LoVo (cell line): ENCODE measurements at places on chromosomes 11 and 22.

DNA sequence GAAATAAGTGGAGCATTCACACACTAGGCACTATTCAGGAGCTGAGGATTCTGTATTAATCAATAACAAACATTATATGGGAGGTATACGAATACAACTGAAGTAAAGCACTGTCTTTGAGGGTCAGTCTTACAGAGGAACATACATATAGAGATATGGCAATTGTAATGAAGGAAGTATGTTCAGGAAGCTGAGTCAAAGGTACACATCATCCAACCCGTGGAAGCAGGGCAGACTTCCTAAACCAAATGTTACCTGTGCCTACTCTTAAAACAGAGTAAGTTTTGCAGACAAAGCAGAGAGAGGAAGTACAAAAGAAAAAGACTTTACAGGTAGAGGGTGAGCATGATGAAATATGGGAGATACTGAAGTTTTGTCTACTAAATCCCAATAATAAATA lies 481.2 kb upstream of the ARHGAP42 start:
- no peak for DNase-seq

- peak; percentile 7 for DNase-seq
Measured at GRCh38 chr11:64638018-64638665, 47.1 kb downstream of the SLC22A12 start.

GRCh38 chr11:20563866-20564265 lies 35.5 kb upstream of the SLC6A5 start:
- no peak for DNase-seq

GRCh38 chr11:79200398-79201070 lies 240.3 kb downstream of the TENM4 start:
- no peak for DNase-seq

DNA sequence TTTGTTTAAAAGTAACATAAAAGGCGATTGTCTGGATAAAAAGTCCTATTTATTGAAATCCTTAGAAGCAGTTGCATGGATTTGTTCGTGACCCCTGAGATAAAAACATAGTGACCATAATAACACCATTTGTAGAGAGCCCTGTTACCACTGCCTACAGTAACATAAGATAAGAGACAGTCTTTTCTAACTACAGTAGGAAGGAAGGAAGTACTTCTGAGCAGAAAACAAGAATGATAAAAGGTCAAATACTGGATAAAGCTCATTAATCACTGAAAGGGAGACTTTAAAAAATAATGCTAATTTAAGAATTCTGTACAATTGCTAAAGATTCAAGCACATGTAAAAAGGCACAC lies 47.1 kb upstream of the SOX6 start:
- no peak for DNase-seq

DNA sequence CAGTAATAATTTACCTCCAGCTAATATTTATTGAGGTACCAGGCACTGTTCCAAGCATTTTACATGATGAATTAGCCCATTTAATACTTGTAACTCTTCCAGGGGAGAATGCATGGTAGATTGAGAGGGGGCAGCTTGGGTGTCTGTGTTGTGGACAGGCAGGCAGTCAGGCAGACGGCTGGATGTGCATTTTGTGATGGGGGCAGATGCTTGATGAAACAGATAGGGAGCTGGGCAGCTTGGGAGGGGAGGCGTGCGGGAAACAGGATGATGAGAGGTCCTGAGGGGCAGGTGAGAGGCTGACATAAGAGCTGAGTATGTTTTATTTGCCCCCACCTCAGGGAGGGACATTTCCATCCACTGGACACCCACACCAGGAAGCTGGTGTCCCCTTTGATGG lies 33.1 kb upstream of the SHISAL1 start:
- DNase-seq: no peak

GRCh38 chr11:43907028-43907975 lies 26.7 kb downstream of the ALKBH3 start:
- DNase-seq: no peak

GRCh38 chr11:8337130-8337795 lies 73.6 kb upstream of the LMO1 start:
- no peak for DNase-seq

GRCh38 chr11:8261291-8261690 lies 2.4 kb downstream of the LMO1 start:
- DNase-seq: no peak

DNA sequence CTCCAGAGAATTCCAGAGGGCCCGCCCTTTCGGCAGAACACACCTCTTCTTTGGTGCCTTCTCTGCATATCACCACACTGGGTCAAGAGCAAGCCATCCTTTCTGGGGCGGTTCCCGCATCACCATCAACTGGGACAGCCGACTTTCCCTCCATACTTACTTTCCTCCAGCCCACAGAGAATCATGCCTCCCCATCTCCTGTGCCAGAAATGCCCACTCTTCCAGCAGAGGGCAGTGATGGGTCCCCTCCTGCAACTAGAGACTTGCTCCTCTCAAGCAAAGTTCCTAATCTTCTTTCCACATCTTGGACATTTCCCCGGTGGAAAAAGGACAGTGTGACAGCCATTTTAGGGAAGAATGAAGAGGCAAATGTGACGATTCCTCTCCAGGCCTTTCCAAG lies 157.7 kb downstream of the C11orf91 start:
- peak; percentile 34 for DNase-seq

- DNase-seq: peak; percentile 74
Measured at GRCh38 chr11:93741882-93742226, 382 bp downstream of the C11orf54 start.

GRCh38 chr11:32374261-32374711 lies 61.1 kb downstream of the WT1 start:
- DNase-seq: peak; percentile 15

DNA sequence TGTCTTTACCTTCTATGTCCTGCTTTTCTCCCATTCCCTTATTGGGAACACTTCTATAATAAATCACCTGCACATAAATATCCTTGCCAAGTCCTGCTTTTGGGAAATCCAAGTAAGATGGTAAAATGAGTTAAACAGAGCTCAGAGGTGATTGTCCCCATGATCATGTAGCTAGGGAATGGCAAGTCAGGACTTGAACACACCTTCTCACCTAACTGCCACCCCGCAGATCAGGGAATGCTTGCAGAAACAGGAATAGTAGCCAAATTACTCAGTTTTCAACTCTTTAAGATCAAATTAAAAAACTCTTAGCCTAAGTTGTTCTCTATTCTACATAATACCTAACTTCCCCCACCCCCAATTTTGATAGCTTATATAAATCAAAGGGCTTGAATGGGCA lies 16.0 kb downstream of the OOSP3 start:
- DNase-seq: no peak

- no peak for DNase-seq
Measured at GRCh38 chr11:109956124-109956793, 136.9 kb upstream of the ZC3H12C start.

DNA sequence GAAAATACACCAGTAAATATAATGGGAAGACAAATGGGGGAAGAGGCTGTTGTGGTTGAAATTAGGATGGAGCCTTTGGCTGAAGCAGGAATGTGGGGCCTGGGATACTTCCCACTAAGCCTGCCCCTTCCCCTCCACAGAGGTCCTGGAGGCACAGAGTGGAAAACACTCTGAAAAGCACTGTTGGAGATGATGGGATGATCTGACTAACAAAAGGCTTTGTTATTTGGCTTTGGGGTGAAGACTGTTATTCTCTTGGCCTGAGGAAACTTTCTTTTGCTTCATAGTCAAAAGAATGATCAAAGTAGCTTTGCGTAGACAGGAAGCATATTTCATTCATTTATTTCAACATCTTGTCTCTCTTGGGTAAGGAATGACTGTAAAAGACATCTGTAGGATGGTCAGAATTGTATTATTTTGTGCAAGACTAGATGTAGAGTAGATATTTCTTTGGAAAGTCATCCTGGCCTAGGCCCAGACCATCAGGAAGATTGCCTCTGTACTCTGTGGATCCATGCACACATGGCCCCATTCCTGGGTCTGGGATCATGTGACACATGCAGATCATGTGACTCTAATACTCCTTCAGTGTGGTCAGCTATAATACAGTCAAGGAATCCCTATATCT lies 111.4 kb downstream of the SPON1 start:
- no peak for DNase-seq

DNA sequence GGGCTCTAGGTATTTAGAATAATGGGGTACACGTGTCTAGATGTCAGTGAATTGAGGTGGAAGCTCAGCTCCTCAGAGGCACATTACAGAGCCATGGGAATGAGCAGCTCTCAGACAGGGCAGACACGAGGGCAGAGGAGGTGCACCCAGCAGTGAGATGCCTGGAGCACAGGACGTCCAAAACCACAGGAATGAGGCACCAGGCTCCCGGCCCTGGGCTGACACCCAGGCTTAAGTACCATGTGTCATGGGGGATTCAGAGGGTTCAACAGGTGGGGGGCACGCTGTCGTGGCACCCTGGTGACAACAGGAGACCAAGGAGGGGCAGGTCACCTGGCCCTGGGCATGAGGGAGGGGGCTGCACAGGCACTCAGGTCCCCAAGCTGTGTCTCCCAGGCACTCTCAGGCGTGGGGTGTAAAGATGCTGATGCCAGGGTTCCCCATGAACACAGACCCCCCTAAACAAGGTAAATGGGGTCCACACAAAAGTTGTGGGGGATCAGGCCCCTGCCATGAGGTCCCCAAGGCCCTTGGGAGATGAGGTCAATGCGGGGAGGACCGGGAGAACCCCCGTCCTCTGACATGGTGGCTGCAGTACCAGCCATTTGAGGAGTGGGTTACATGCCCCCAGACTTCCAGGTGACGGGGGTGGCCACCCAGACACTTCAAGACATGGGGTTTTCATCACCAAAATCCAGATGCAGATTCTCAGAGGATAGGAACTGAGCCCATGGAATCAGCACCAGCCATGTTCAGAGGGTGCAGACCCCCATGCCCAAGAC lies 5.6 kb upstream of the SYT8 start:
- peak; percentile 39 for DNase-seq

- no peak for DNase-seq
Measured at GRCh38 chr11:73469401-73469800, 93.2 kb downstream of the RELT start.

- DNase-seq: no peak
Measured at GRCh38 chr22:44097263-44098020, 73.3 kb downstream of the PARVB start.

DNA sequence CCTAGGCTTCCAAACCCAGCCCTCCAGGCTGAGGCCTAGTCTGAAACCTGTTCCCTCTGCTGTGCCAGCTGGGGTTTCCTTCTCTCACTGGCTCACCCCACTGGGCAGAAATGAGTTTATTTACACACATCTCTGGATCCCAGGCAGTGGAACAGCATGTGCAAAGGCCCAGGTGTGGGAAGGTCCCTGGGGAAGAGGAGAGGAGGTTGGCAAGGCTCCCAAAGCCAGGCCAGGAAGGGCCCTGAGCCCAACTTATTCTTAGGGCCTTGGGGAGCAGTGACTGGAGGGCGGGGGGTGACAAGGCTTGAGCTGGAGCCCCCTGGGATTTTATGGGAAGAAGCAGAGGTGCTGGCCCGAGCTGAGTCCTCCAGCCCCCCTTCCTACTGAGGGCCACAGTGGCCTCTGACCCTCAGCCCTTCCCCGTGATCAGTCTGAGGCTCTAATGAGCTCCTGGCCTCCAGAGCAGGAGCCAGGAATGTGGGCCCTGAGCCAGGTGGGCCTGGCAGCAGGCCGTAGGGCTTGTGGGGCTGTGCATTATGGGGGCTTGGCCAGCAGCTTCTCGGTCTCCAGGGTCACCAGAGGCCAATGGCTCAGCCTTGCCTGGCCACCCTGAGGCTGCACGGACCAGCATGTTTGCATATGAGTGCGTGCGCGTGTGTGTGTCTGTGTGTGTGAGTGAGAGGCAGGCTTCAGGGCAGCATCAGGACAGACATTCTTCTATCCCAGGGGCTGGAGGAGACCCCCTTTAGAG lies 2.9 kb downstream of the MYO7A start:
- no peak for DNase-seq

DNA sequence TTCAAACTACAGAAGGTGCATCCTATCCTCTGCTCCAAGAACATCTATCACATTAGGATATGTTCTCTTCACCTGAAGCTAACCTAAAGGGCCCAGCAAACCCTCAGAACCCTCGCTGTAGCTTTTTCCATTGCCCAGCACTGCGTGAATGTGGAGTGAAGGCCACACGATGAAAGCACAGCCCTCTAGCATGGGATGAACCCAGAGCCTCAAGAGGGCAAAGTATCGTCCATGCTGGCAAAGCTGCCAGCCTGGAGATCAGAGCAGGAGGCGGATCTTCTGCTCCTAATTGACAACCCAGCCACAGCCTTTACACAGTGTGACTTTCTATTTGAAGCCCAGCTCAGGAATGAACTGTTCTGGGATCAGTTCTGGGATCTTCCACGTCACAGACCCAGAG lies 65.1 kb upstream of the USP47 start:
- DNase-seq: no peak

DNA sequence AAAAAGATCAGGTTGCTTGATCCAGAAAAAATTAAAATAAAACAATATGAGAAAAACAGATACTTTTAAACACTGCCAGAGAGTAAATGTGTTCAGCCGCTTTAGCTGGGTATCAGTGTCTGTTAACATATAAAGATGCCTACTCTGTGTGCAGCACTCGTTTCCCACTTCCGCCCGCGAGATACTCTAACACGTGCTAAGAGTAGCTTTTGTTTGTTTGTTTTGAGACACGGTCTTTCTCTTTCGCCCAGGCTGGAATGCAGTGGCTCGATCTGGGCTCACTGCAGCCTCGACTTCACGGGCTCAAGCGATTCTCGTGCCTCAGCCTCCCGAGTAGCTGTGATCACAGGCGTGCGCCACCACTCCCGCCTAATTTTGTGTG lies 531 bp upstream of the MEN1 start:
- DNase-seq: no peak

- no peak for DNase-seq
Measured at GRCh38 chr11:115418626-115419025, 85.6 kb downstream of the CADM1 start.

- peak; percentile 9 for DNase-seq
Measured at GRCh38 chr11:94305146-94305545, 766 bp downstream of the IZUMO1R start.

DNA sequence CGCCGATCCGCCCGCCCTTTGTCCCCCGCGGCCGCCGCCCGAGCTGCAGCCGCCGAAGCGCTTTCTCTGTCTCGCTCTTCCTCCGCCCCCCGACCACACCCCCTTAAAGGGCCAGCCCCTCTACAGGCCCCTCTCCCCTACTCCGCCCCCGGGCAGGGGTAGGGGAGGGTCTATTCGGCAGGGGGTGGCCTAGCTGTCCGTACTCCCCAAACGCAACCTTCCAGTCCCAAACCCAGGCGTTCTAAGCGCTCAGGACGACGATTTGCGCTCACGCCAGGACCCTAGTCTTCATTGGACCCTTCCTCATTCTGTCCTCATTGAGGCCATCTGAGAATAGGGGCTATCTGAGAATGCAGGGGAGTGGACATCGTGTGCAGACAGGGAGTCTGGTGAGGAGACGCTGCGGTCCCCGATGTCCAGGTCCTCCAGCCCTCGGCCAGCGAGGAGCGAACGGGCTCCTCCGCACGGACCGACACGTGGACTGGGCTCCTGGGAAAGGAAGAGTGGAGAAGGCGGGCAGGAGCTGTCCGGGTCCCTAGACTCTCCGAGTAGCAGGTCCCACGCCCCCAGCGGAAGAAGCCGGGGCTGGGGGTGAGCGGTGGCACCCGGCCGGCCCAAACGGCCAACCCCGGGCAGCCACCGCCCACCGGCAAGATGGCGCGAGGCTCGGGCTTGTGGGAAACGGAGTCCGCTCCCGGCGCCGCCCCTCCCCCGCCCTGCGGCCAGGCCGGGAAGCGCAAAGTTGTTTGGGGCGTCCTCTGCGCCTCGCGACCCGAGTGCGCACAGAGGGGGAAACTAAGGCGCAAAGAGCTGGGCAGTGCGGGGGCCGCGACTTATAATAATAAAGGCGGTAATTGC lies at the start of gene PPP1R14B:
TSS of gene PPP1R14B (minus strand) at position 73 of the 858 bp plus-strand sequence. CDS start 270 bp downstream, outside the sequence.
- DNase-seq: peak; percentile 81

GRCh38 chr11:10688401-10688800 lies 5.2 kb downstream of the IRAG1 start:
- DNase-seq: peak; percentile 39

GRCh38 chr22:25070956-25071355 lies 118.4 kb downstream of the KIAA1671 start:
- no peak for DNase-seq
